ENCODE measurements at places on chromosomes 5 and 9. TPM values are rescaled to one million over a fixed set of nuclear protein-coding genes. Genes with fewer than 3 reads are reported as not detected.
A peak's percentile ranks its signal among the peaks of the same experiment; 100 is the strongest.

Gene CLIC3
- total RNA-seq = 1.5 TPM

Gene PCDHB4
- 1.2 TPM for total RNA-seq

DNA sequence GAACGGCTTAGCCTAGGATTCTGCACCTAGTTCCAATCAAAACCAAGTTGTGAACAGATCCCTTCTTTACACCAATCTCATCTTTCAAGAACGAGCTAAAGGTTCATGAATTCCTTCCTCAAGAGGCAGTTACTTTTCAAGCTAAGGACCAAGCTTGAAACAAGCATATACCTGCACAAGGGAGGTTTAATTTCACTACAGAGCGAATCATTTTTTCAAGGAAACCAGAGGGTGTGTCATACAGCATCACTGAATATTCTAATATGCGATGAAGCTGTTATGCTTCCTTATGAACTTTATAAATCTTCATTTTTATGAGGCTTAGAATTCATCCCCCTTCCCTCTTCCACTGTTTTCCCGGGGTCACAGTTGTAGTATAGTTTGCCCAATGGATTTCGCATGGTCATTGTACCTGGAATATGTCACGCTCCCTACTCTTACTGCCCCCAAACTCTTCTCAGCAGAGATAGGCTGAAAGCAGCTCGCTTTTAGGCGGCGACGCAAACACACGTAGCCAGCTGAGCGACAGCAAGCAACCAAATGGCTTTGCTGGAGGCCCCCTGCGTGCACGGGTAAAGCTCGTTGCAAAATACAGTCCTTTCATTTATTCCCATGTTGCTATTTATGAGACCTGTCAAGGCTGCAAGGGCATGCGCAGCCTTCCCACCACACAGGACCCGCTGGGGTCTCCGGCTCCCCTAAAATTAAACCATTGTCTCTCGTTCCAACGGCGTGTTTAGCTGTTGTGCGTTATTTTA, 832 bp downstream of the LMBRD2 start:
- DNase-seq = peak; percentile 63

GRCh38 chr5:6950860-6951259, 237.6 kb downstream of the TENT4A start:
- no peak for DNase-seq

- peak; percentile 57 for DNase-seq
Measured at GRCh38 chr5:14265570-14265969, 122.4 kb downstream of the TRIO start.

DNA sequence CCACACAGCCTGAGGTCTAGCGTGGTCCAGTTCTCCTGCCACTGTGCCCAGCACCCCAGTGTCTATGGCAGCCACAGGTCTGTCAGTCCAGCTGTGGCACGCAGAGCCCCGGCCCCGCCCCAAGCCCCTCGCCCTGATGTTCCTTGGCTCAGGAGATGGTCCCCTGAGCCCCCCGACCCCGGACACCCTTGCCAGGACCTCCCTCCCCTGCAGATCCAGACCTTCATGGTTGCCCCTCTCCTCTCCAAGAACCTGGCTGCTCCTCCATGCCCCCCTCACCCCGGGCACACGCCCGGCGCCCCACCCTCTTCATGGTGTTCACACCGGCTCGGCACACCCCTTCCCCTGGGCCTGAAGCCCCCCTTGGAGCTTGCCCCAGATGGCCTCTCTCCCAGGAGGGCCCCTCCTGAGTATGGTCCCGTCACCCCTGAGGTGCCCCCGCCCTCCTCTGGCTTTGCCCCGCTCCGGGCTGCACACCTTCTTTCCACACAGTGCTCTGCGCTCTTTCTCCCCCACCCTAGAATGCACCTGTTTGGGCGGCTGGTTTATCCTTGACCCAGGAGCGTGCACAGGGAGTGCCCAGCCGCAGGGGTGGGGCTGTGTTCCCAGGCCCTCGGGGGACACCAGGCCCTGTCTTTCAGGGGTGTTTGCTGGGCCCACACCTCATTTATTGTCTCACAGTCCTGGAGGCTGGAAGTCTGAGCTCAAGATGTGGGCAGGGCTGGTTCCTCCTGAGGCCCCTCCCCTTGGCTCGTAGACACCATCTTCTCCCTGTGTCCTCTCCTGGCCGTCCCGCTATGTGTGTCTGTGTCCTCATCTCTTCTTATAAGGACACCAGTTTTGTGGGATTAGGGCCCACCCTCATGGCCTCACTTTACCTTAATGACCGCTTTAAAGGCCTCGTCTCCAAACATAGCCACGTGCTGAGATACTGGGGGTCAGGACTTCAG, 37.6 kb downstream of the KCNT1 start:
- no peak for DNase-seq
